ENCODE measurements at places on chromosomes 7 and 10. TPM values are rescaled to one million over a fixed set of nuclear protein-coding genes. Genes with fewer than 3 reads are reported as not detected.

The ACTR3C gene
- polyA plus RNA-seq, result 2.0 TPM

The TUBAL3 gene
- 0.10 TPM for polyA plus RNA-seq

The HKDC1 gene
- 0.20 TPM for polyA plus RNA-seq

The SLC26A5 gene
- polyA plus RNA-seq, result not detected

The KIF11 gene
- polyA plus RNA-seq, result 20.3 TPM

The C10orf105 gene
- polyA plus RNA-seq, result 0.30 TPM

The TPST1 gene
- 14.8 TPM for polyA plus RNA-seq

The MYL7 gene
- polyA plus RNA-seq, result 3.8 TPM

The GPNMB gene
- not detected for polyA plus RNA-seq

The RPEL1 gene
- polyA plus RNA-seq, result not detected

The MSS51 gene
- polyA plus RNA-seq, result 52.3 TPM

The CFAP70 gene
- polyA plus RNA-seq, result 1.4 TPM

The FKBP6 gene
- 0.11 TPM for polyA plus RNA-seq

The RAMP3 gene
- polyA plus RNA-seq, result 3.2 TPM
